ENCODE measurements at places on chromosomes 6 and 20.

DNA sequence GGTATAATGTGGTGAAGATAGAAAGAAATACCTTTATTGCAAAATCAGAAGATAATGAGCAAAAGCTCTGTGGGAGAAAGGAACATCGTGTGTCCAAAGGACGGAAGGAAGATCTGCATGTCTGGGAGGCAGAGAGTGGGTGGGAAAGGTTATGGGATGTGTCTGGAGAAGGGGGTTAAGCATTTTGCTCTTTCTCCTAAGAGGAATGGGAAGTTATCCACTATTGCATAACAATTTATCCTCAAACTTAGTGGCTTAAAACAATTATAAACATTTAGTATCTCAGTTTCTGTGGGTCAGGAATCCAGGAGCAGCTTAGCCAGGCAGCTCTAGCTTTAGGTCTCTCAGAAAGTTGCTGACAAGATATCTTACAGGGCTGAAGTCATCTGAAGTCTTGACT is 229.1 kb upstream of the CITED2 start:
- DNase-seq: no peak

GRCh38 chr6:106112433-106112832 is 26.3 kb downstream of the PRDM1 start:
- DNase-seq: peak; percentile 19

GRCh38 chr20:39421571-39422105 is 459.5 kb downstream of the DHX35 start:
- no peak for DNase-seq

DNA sequence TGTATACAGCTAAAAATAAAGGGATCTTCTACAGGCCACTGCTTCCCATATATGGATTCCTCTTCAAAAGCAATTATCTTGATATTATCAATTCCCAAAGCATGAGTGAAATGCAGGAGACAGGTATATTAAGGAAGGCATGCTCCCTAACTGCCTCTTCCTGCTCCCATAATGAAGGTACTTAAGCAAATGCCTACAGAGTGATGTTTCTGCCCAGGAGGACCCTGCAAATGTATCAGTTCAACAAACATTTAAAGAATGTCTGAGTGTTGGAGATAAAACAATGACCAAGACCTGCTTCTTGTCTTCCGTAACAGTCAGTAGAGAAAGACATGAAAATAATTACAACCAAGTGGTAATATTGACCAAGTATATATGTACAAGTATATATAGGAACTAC is 4.2 kb downstream of the UBE2J1 start:
- DNase-seq: no peak

DNA sequence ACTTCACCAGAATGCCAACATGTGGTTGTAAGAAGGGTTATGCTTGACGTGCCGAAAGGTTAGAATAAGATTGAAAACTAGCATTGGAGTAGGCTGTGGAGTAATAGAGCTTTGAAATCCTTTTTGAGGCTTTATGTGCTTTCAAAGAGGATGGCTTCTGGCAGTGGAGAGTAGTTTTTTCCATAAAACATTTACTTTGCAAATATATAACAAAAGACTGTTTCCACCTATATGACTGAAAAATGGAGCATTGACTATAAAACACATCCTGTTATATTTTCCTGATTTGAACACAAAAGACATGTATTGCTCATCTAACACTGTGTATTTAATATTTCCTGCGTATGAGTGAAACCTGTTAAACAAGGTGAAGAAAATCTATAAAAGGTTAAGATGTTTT is 38.8 kb downstream of the ZFAND3 start:
- DNase-seq: no peak

GRCh38 chr6:53293691-53294090 is 55.1 kb downstream of the ELOVL5 start:
- DNase-seq: no peak

DNA sequence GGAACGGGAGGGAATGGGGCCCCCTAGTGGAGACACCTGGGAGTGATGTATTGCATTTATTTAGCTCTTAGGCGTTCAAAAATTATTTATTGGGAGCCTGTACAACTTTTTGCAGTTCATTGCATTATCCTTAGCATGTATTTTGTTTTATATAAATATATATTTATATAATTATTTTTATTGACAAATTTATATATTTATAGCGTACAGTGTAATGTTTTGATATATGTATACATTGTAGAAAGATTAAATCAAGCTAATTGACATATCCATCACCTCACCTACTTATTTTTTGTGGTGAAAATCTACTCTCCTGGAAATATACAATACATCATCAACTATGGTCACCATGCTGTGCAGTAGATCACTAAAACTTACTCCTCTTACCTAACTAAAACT is 975 bp downstream of the SIRT5 start:
- DNase-seq: no peak

GRCh38 chr20:1509237-1509636 is 18.0 kb upstream of the SIRPB2 start:
- DNase-seq: peak; percentile 52

- no peak for DNase-seq
Measured at GRCh38 chr6:132085731-132086130, 134.6 kb upstream of the CCN2 start.
